ENCODE measurements at places on chromosomes 12 and 14.
A peak's percentile ranks its signal among the peaks of the same experiment; 100 is the strongest.

GRCh38 chr14:55160989-55161388, 30.4 kb downstream of the DLGAP5 start:
- no peak for DNase-seq

- no peak for DNase-seq
These were observed 163.1 kb downstream of the CACNA1C start for GRCh38 chr12:2215709-2216560.

- DNase-seq, result no peak
These were observed 50.3 kb downstream of the LMO3 start for GRCh38 chr12:16555630-16556029.

DNA sequence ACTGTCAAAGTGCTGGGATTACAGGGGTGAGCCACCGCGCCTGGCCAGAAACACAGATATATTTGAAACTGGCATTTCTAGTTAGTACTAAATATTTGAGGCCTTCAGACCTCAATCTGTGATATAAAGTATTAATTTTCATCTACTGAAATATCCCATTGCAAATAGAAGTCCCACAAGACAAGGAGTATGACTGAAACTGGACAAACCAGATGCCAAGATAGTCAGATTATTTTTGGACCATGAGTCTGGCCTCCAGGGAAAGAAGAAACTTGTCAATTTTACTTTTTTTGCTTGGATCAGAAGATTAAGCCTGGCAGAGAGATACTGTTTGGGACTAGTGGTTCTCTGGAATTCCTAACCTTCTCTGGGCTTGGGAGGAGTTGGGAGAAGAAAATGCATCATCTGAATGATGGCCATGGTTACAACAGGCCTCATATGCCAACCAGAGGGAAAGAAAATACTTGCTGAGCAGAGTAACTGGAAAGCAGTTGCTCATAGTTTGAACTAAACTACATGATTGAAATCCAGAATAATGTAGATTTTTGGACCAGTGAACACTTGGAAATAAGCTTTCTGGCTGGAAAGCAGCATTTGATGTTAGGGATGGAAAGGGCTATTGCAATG, 2.9 kb upstream of the SMOC1 start:
- DNase-seq, result no peak

- DNase-seq, result peak; percentile 3
These were observed 113.4 kb upstream of the PELI2 start for GRCh38 chr14:56004786-56005185.

GRCh38 chr12:6567112-6567670, 900 bp downstream of the NOP2 start:
- no peak for DNase-seq

GRCh38 chr12:58395470-58395869, 454.1 kb downstream of the ATP23 start:
- no peak for DNase-seq

DNA sequence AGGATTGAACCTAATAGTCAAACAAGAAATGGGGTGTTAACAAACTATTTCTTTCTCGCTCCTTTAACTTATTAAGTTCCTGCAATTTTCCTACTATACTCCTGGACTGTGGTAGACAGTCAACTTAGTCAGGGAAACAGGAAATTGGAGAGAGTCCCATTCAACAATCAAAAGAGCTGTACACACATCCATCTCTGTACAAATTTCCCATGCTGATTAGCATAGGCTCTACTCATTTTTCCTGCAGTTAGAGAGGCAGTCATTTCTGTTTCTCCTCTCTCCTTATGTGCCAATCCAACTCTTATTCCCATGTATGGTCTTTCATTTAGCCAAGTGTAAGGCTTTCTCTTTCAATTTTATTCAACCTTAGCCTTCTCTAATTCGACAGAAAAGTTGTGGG, 1168.5 kb upstream of the FLRT2 start:
- DNase-seq, result no peak

DNA sequence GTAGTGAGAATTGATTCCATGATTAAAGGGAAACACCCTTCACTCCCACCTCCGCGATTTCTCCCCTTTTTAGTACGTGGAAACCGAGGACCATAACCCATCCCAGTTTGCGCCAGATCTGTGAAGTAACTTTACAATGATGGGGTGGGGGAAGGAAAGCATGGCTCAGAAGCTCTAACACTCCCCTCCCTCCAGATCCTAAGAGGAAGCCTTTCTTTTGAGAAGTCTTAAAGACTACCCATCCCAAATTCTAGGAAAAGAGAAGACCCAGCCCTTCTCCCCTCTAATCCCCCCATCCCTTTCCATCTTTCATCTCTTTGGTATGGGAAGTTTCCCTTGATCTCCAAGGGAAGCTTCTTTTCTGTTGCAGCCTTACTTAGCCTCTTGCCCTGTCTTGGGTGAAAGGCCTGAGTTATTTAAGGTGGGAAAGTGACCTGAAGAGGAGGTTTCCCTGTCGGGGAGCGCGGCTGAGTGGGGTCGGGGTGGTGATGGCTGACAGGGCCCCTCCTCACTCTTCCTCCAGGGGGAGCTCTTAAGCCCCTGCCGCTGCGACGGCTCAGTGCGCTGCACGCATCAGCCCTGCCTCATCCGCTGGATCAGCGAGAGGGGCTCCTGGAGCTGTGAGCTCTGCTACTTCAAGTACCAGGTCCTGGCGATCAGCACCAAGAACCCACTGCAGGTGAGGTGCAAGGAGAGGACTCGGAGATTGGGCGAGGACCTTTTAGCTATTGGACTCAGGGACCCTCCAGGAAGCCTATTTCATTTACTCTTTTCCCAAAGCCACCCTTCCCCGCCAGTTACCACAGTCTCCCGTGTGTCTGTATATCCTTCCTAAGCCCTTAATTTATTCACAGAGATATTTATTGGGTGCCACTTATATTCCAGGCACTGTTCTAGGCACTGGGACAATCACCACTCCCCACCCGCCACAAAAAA, 1.8 kb downstream of the MARCHF9 start:
- DNase-seq, result peak; percentile 66

GRCh38 chr14:50339178-50339804, 27.2 kb downstream of the DMAC2L start:
- no peak for DNase-seq

DNA sequence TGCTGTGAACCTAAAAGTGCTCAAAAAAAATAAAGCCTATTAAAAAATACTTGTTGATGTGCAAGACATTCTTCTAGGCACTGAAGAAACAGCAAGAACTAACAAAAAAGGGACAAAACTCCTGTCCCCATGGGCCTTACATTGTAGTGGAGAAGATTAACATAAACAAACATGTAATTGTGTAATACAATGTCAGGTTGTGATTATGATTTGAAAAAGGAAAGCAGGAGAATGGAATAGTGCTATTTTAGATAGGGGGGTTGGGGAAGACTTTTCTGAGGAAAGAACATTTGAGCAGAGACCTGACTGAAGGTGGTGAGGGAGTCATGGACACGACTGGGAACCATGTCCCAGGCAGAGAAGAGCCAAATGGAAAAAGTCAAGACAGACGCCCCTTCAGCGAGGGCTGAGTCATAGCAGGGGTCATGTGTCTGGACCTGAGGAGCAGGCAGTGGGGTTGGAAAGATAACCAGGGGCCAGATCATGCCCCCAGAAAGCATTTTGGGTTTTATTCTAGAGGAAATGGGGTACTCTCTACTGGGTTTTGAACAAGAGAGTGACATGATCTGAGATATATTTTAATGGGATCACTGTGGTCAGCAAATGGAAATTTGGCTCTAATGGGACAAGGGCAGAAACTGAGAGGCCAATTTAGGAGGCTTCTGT, 19.4 kb upstream of the IFNG start:
- no peak for DNase-seq
